Activated CD8-positive, alpha-beta memory T cell treated with anti-CD3 and anti-CD28 coated beads for 1 hour (primary cell): ENCODE measurements at places on chromosomes 1 and 21.

DNA sequence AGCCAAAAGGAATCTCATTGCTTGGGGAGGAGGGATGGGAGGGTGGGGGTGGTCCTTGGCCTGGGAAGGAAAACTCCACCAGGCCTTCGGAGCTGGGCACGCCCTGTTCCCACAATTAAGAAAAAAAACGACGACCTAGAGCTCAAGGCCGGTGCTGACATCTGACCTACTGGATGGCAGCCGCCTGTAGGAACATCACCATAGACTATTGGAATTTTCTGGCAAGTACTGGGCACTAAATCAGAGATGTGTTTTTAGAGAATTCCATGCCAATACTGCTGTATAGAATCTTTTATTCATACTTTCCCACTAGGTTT, 729 bp downstream of the NADK start:
- no peak for DNase-seq

- no peak for DNase-seq
These were observed 10.6 kb upstream of the NGF start for GRCh38 chr1:115348636-115349035.

GRCh38 chr21:28257276-28257675, 735.4 kb downstream of the LTN1 start:
- no peak for DNase-seq

DNA sequence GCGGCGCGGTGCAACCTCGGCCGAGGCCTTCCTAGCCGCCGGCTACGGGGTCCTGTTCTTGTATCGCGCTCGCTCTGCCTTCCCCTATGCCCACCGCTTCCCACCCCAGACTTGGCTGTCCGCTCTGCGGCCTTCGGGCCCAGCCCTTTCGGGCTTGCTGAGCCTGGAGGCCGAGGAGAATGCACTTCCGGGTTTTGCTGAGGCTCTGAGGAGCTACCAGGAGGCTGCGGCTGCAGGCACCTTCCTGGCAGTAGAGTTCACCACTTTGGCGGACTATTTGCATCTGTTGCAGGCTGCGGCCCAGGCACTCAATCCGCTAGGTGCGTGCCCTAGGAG, 379 bp downstream of the PPCS start:
- DNase-seq: peak; percentile 24

DNA sequence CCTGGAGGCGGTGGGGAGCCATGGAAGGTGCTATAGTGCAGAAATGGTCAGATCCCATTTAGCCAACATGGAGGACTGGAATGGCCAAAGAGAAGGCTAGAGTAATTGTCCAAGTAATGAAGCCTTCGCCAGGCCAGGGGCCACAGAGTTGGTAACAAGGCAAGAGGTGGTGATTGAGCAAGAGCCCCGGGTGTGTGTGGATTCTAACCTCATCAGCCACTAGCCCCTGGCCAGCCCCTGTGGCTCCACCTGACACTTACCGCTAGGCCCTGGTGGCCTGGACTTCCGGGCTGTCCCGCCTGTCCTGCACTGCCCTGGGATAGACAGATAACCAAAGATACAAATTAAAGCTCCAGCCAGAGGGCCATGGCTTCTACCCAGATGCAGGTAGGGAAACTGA, 9.9 kb downstream of the COL9A2 start:
- DNase-seq: no peak

- DNase-seq: no peak
These were observed 54.7 kb upstream of the EPS8L3 start for GRCh38 chr1:109818271-109818987.

GRCh38 chr21:38358098-38358497, 101.3 kb downstream of the KCNJ15 start:
- no peak for DNase-seq

DNA sequence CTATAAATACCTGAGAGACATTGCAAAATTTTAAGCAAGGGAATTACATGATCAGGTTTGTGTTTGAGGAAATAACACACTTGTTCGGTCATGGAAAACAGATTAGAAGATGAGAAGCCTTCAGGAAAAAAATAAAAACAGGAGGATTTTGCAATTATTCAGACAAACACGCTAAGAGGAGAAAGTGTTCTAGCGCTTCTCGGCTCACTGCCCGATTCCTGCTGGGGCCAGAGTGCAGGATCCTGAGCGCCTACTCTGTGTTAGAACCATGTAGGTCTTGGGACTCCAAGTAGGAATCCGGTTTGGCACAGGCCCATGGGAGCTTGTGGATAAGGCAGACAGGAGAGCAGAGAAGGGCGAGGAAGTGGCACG, 8.1 kb upstream of the PRELP start:
- DNase-seq: no peak

DNA sequence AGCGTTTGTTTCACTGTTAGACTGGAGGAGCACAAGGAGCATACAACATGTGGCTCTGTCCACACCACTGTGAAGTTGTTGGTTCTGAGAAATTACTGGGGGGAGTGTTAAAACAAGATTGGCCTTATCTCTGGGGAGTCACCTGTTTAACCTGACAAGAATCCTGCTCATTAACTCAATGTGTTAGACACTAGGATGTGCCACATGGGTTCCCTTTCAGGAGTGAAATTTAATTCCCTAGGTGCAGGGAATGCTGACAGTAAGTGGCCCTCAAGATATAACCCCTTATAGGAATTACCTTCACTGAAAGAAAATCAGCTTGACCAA, 45.8 kb upstream of the WNT2B start:
- DNase-seq: no peak

DNA sequence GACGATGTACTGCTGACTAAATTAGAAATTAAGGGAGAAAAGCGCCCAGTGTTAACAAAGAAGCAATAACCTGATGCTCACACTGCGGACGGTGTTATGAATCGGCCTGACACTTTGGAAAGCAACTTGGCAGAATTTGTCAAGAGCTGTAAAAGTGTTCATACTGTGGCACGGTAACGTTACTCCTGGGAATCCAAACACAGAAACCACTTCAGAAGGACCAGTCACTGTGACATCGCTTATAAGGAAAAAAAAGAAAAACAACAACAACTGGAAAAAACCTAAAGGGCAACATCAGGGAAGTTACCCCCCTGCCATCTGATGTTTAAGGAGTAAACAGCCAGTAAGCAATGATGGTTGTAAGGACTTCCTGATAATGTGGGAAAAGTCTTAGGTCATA, 27.7 kb downstream of the CAPZB start:
- no peak for DNase-seq

DNA sequence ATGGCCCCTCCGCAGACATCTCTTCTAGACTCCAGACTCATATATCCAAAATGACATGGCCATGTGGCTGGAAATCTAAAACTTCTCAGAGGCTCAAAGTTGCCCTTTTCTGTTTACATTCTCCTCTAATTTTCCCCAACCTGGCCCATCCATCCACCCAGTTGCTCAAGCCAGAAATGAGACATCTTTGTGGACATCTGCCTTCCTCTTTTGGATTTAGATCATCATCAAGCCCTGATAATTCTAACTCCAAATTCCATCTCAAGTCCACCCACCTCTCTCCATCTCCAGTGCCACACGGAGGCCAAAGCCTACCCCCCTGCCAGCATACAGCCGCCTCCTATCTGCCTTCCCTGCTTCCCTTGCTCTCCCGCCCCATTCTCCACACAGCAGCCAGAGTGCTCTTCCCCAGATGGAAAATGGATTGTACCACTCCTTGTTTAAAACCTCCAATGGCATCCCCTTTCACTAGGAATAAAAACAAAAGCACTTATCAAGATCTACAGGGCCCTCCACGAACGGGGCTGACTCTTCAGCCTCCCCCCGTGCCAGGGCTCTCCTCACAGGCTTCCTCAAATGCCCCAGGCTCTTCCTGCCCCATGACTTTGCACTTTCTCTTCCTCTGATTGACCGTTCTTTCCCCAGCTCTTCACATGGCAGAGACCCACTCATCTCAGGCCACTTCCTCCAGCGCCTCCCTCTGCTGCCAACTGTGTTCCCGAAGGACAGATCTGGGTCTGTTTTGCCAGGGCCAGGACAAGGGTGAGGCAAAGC, 40.1 kb downstream of the SYT6 start:
- no peak for DNase-seq

DNA sequence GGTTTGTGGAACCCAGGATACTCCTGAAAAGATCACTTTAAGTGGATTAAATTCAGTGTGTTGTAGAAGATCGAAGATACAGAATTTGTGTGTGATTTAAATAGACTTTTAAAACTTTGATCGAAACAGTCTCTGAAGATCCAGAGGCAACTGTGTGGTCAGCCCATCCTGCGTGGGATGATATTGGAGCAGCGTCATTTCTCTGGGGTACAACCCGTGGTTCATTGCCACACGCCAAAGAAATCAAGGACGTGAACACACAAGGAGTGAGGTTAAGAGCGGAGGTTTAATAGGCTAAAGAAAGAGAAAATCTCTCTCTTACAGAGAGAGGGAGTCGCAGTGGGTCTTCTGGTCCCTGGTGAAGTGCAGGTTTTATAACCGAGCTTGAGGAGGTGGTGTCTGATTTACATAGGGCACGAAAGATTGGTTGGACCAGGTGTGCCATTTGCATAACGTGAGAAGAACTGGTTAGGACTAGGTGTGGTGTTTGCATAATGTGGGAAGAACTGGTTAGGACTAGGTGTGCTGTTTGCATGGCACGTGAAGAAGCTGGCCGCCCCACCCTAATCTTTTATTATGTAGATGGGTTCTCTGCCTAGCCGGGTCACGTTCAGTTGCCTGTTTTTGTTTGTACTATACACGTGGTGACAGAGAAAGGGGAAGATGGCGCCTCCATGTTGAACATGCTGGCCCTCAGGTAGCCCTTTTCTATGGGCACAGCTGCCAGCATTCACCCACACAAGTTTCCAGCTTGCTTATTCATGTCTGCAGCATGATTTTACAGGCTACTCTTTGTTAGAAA, 82.3 kb downstream of the ADSS2 start:
- no peak for DNase-seq

DNA sequence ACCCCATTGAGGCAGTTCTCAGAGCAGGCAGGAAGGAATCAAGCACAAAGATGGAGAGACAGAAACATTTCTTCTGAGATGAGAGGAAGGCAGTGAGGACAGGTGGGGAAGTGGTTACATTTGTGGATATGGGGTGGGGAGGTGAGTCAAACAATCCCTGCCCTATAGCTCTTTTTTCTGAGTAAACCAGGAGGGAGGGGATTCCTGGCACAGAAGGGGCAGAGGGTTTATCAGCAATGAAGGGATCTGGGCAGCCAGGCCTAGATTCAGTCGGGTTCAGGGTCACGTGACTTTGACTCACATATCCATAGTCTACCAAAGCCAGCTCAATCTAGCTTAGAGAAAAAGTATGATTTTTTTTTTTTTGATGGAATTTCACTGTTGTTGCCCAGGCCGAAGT, 15.7 kb upstream of the PHC2 start:
- no peak for DNase-seq

DNA sequence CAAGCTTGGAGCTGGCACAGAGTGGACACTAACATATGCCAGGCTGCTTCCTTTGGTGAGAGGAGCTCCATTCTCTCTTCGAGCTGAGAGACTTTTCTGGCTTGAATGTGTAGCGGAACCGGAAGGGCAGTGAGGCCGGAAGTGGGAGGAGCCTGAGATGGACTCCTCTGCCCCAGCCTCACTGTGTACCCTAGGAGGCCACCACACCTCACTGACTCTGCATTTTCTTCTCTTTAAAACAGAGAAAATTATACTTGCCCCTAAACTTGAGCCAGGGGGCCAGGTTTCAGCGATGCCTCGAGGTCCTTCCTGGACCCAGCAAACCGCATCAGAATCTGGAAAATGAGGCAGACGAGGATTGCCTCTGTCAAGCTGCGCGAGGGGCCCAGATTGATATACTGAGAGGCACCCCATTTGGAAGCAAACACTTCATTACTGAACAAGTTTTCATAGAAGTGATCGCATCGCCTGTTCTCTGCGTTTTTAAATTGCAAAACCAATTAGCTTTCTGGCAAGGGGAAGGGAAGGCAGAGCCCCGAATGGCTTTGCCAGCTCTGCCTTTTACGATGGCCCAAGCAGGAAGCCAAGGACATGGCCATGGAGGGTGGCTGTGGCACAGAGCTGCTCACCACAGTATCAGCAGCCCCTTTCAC, 708.1 kb downstream of the PTPRU start:
- no peak for DNase-seq

DNA sequence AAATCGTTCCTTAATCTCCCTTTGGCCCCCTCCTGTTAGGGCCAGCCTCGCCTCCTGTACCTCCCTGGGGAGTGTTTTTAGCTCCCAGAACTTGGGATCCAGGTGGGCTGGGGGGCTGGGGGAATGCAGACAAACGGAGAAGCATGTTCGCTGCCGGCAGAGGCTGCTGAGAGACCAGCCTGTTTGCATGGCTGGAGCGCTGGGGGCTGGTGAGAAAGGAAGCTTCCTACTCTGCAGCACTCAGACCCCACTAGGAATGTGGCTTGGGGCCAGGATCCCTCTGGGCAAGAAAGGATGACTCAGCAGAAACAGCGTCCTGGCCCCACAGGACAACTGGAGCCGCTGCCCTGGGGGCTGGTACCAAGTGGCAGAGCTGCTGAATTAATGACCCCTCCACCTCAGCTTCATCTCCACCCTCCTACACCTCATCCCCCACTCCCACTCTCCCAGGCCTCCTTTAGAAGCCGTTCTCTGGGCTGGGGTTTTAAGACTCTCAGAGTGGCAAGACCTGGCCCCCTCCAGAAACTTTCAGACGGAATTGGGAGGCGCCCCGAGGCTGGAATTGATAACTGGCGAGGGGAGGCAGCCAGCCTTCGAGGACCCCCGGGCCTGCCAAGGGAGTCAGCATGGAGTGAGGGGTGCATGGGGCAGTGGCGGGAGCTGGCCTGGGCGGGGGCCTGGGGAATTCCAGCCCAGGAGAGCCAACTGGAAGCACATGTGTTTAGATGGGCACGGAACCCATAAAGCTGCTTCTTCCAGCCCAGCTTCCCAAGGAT, 28.5 kb upstream of the EPS8L3 start:
- DNase-seq: no peak

DNA sequence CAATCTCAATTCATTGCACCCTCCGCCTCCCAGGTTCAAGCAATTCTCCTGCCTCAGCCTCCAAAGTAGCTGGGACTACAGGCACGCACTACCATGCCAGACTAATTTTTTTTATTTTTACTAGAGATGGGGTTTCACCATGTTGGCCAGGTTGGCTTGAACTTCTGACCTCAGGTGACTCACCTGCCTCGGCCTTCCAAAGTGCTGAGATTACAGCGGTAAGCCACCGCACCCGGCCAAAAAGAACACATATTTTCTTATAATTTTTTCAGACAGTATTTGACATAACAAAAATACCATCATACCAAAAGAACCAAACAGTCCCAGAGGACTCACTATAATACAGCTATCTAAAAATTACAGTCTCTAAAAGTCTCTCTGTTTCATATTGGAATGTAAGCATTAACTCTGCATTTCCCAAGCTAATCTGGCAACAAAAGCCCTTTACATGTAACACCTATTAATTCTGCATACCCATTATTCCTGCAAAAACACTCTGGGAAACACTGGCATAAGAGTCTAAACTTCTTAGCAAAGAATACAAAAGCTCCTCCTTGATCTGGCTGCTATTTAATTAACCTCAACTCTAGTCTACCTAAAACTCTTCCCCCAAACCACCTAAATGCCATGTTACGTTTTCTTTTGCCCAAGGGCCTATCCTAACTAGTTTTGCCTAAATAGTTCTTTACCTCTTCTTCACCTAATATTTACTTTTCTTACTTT, 26.9 kb downstream of the WDR26 start:
- no peak for DNase-seq
